Renal cortex interstitium (tissue), 15 donors: ENCODE measurements at places on chromosomes 5 and 9.

DNA sequence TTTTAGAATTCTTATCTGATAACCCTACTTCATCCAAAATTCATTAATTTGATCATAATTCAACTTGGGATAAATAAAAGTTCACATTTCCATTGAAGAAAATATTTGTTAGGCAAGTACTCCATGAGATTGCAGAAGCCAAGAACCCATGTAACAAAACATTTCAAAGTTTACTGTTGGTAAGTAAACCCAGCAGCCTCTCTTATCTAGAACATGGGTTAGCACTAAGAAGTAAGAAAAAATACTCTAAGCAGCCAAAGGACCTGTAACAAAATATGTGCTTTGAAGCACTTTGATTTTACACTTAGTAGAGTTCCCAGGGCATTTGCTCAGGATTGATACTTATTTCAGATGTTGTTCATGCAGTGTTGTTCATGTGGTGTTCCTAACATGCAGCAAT, 8.7 kb downstream of the MAP3K1 start:
- no peak for DNase-seq

DNA sequence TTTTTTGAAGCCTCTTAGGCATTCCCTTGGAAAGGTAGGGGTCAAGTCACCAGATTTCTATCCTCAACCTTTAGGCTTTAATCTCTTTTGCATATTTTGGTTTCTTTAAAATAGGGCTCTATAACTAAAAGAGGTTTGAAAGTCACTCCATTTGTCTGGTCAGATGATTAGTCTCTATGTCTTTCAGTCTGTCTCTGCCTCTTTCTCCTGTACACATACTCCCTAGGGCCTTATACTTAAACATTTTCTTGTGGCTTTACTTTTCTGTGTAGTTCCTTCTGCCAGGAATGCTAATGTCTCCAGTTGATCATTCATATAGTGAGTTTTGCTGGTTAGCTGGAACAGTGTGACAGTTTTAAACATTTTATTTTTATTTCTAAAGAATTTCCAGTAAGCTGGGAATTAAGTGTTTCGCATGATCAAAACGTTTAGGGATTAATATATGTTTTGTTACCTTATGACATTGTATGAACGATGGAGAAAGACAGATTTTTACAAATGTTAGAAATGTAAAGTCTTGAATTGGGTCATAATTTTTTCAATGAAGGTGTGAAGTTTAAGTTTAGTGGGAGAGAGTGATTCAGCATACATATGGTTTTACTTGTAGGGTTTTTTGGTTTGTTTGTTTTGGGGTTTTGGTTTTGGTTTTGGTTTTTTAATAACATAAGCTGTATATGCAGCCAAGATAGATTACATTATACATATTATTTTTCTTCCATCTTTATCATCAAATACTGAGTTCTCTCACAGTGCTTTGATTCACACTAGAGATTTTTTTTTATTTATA, 90.6 kb downstream of the ZCCHC7 start:
- DNase-seq: no peak

- no peak for DNase-seq
Measured at GRCh38 chr9:121620777-121621449, 30.5 kb upstream of the DAB2IP start.

- no peak for DNase-seq
Measured at GRCh38 chr9:130785053-130785452, 50.0 kb upstream of the ABL1 start.
